ENCODE measurements at places on chromosomes 12 and 14.

GRCh38 chr12:67989184-67989920 is at the start of gene IFNG-AS1:
TSS of gene IFNG-AS1 (plus strand) at chr12:67989447.
- DNase-seq, result no peak

DNA sequence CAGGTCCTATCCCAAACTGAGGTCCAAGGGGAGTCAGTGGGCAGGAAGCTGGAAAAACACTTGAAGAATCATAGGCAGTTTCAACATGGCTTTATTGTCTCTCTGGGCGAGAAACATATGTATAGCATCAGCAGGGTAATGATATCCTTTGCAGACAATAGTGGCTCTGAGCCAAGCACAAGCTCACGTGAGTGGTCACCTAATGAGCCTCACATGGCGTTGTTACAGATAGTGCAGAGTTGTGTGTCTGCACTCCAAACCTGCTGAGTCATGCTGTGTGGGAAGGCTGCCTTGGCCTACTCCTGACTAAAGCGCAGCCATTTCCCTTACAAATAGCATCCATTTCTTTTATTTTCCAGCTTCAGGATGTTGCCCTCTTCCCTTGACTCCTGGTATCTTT is 105.2 kb upstream of the SYT1 start:
- no peak for DNase-seq

DNA sequence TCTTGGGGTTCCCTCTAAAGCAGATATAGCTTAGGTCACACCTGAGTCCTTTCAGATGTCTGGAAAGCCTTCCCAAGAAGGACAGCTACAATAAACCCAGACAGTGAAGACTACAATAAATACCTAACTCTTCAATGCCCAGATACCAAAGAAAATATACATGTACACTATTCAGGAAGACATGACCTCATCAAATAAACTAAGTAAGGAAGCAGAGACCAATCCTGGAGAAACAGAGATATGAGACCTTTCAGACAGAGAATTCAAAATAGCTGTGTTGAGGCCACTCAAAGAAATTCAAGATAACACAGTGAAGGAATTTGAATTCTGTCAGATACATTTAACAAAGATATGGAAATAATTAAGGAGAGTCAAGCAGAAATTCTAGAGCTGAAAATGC is 15.3 kb downstream of the MIPOL1 start:
- DNase-seq, result no peak

DNA sequence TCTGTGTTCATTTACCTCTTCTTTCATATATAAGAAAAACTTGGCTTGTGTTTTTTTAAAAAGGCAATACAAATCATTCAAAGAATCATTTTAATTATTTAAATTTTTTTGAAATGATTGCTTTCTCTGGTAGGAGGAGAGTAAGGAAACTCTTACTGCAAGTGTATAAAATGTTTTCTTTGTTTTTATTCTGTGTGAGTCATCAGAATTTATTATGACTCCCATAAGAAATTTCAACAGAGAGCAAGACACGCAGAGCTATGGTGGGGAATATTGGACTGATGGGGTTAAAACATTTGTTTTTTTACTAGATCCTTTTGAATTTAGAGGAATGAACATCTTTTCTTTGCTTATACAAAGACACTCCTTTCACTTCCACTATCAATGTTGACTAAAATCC is 119.1 kb upstream of the ATXN7L3B start:
- DNase-seq, result no peak

DNA sequence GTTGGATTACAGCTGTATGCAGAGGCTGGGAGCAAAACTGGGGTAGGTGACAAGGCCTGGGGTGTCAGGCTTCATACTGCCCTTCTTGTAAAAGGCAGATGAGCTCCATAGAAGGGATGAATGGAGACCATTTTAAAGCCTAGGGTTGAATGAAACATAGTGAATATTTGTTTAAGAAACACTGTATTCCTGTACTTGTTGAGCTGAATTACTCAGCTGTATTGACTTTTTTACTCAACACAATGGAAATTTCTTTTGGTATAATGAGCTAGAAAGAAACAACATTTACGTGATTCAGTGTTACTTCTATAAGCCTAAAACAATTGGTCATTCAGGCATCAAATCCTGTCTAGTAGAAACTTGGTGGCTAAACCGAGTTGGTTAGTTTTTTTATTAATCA is 14.1 kb downstream of the ATP6V0A2 start:
- no peak for DNase-seq

GRCh38 chr12:91964501-91964900 is 181.1 kb downstream of the BTG1 start:
- no peak for DNase-seq

DNA sequence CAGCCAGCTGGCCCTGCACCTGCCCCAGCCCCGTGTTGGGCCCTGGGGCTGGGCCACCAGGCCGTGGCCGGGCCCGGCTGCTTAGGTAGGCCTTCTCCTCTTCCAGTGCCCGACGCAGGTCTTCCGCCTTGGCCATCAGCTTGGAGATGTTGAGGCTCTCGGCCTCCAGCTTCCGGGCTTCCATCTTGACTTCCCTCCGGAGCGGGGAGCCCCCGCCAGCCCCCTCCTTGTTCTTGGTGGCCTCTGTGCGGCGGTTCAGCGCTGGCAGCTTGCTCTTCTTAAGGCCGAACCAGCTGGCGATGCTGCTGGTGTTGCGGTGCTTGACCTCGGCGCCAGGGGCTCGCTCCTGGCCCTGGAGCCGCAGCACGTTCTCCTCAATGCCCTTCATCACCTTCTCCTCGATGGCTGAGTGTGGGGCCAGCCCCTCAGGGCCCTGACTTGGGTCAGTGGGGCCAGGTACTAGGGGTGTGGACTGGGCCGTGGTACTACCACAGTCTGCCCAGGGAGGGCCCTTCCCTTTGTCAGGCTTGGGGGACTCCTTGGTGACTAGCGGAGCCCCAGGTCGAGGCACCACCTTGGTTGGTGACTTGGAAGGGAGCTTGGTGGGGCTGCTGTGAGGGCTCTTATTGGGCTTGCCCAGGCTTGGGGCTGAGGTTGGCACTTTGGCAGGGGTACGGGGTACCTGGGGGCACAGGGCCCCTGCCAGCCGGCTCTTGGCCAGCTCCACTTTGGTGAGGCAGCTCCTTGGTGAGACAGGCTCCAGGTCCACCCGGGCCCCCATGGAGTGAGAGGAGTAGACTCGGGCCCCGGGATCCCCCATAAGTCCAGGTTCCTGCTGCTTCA is 33.2 kb downstream of the NCKAP5L start:
- DNase-seq, result no peak

DNA sequence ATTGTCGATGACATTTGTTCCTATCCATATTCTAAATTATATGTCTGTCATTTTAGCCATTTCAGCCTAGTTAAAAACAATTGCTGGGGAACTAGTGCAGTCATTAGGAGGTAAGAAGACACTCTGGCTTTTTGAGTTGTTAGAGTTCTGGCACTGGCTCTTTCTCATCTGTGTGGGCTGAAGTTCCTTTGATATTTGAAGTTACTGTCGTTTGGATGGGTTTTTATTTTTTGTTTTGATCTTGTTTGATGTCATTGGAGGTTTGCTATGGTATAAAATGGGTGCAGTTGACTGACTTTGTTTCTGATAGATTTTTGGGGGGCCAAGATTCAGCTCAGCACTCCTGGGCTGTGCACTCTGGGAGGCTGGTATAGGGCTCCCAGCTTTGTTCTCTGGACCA is 20.7 kb upstream of the CD69 start:
- no peak for DNase-seq

DNA sequence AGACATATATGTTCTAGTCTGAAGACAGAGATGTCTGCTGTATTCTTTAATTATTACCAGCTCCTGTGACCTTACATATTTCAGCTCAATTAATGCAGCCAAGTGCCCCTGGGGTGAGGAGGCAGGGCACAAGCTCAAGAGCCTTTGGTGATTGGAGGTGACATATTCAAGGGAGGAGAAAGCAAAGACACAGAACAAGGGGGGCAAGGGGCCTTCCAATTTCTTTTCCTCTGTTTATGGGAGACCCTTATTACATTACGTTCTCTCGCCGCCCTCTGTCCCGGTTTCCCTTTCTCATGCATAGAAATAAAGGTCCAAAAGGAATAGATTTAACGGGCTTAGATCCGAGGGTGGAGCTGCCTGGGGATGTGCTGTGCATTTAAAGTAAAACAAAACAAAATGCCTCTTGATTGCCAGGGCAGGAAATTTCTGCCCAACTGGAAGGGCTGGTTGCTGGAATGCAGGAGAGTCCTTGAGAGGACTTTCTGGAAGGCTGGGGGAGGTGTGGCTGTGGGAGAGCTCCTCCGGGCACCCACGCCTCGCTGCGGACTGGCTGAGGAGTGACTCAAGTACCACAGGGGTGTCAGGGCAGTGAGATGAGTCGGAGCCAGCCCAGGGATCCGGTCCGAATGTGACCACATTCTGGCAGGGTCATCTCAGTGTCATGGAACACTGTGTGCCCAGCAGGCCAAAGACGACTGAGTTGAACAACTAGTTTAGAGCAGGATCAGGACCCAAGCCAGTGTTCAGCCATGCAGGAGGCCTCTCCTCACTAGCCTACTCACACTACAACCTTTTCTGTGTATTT is 32.1 kb upstream of the GSG1 start:
- no peak for DNase-seq

- no peak for DNase-seq
These were observed 75.5 kb upstream of the FZD10 start for GRCh38 chr12:130086797-130087196.

DNA sequence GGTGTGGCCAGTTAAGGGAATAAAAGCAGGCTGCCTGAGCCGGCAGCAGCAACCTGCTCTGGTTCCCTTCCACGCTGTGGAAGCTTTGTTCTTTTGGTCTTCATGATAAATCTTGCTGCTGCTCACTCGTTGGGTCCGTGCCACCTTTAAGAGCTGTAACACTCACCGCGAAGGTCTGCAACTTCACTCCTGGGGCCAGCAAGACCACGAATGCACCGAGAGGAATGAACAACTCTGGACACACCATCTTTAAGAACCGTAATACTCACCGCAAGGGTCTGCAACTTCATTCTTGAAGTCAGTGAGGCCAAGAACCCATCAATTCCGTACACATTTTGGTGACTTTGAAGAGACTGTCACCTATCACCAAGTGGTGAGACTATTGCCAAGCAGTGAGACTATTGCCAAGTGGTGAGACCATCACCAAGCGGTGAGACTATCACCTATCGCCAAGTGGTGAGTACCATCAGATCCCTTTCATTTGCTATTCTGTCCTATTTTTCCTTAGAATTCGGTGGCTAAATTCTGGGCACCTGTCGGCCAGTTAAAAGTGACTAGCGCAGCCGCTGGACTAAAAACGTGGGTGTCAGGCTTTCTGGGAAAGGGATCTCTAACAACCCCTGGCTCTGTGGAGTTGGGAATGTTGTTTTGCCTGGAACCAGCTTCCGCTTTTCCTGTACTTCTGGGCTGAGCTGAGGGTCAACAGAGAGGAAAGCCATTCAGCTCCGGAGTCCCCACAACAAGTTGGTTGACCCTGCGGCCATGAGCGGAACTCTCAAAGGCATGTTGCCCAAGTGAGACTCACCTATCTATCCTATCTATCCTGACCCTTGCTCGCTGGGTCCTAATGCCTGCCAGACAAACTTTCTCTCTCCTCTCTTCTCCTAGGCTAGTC is at the start of gene DHRS2:
TSS of gene DHRS2 (plus strand) at position 48 of the 895 bp plus-strand sequence. CDS start 2,501 bp downstream, outside the sequence.
- DNase-seq, result no peak

DNA sequence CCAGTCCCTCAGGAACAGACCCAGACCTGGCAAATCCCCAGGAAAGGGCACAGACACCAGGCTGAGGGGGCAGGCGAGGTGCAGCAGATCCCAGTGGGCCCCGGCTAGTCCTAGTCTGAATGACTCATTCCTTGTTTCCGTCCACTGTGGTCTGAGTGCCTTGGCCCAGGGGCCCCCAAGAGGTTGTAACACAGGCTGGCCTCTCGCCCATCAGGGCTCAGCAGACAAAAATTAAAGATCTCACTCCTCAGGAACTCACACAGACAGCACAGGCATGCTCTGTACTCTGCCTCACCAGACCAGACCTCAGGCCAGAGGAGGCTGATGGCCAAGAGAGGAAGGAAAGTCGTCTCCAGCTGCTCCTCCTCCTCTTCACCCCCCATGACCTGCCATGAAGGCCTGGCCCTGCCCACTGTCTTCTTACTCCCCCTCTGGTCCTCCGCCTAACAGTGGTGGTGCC is 7.7 kb upstream of the LTBP2 start:
- DNase-seq, result no peak

DNA sequence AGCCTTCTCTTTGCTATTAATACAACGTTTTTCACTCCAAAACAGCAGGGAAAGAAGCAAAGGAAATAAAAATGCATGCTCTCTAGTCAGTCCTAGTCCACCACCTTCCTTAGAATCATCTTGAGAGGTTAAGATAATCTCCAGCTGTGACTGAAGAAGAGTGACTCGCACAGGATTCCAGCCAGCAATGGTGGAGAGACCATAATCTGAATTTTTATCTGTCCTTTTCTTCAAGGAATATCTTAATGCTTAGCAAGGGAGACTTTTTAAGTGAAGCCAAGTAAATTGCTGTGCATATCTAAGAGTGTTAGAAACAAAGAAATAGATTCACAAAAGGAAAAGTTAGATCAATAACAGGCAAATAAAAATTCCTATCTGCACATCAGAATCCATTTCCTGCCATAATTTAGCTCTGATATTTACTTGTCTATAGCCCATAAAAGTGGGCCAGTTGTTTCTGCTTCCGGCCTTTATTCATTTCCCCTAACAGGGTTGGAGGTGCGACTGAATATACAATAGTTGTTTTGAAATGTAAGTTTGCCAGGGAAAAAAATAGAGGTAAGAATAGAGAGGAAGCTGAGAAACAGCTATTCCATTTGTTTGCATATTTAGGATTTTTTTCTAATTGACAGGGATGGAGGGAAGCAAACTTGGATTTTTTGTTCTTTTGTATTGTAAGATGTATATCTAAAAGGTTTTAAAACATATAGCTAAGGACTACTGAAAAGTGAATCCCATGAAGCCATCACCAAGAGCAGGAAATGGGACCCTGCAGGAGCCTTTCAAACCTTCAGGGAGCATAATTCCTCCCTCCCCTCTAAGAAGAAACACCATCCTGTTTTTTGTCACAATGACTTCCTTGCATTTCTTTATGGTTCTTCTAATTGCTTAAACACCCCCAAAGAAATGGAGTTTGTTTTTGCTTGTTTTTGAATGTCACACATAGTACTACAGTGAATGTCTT is 154.0 kb downstream of the ITPR2 start:
- DNase-seq, result no peak
